ENCODE measurements at places on chromosomes 1 and 21.

GRCh38 chr1:34597877-34598514 is 156.9 kb upstream of the GJB5 start:
- peak; percentile 21 for DNase-seq

GRCh38 chr1:27726173-27727044 is 648 bp downstream of the FAM76A start:
- no peak for DNase-seq

- no peak for DNase-seq
Measured at GRCh38 chr21:18931237-18931636, 527.7 kb upstream of the TMPRSS15 start.

GRCh38 chr1:208237241-208237640 is 6.9 kb downstream of the PLXNA2 start:
- no peak for DNase-seq

GRCh38 chr1:90613371-90613770 is 103.7 kb downstream of the BARHL2 start:
- no peak for DNase-seq

DNA sequence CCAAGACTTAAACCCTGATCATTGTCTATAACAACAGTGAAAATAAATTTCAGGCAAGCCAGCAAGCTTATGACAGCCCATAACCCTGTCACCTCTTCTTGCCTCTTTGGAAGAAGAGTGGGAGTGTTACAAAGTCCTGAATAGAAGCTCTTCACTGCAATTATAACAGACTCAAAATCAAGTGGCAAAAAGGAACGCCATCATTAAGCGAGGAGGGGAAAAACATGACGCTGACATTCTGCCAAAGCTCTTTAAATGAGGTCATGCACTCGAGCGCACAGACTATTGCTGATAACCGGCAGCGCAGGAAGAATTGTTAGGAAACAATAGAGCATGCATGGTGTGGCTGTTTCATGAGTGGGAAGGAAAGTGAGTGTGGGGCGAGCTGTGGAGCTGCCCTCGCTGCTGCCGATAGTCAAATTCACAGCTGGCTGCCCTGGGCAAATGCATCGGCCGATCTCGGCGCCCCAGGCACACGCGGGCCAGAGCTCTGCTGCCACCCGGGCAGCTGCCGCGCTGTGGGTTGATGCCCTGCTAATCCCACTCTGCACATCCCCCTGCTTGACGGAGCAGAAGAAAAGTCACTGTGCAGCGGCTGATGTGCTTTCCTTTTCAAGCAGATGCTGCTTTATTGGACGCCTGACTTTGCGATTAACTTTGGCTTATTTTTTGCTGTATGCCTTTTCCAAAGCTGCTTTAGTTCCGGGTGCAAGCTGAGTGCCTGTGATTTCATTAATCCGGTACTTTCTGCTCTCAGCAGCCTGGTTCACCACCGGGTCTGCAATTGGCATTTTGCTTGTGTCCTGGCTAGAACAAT is 102.4 kb upstream of the ST6GALNAC5 start:
- no peak for DNase-seq

DNA sequence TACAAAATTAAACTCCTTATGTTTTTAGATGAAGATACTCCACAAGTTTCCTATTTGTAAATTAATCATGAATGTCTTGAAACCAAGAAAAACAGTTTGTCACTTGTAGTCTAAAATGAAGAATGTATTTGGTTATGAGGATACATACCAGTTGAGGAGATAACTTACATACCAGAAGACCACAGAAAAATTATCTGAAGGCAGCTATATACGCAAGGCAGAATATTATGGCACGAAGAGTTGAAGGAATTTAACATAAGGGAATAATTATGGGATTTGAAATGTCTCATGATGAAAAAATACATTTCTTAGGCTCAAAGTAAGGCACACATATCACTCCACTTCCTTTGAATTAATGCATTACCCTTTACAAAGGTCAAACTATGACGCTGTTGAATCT is 73.3 kb downstream of the IFI44 start:
- DNase-seq: peak; percentile 77

DNA sequence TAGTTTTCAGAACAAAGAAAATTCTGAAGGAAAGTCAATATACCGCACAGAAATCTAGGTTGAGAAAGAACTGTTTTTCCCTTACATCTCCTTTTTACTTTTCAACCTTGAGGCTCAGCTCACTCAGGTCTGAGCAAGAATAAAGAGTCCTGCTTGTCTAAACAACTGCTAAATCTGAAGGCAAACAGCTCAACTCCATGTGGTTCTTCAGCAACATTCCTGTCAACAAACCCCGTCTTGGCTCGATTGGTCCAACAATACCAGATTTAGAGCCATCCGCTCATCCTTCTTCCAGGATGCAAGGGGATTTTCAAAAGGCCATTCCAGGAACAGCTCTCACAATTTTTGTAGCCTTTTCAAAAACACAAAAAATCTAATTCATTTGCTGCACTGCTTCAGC is 119.8 kb downstream of the HLCS start:
- DNase-seq: no peak

- DNase-seq: no peak
Measured at GRCh38 chr1:16607433-16607851, 5.9 kb downstream of the NBPF1 start.

GRCh38 chr1:99818063-99818699 is 32.0 kb upstream of the AGL start:
- peak; percentile 33 for DNase-seq

- DNase-seq: no peak
Measured at GRCh38 chr1:207428783-207429182, 25.3 kb upstream of the CR2 start.

DNA sequence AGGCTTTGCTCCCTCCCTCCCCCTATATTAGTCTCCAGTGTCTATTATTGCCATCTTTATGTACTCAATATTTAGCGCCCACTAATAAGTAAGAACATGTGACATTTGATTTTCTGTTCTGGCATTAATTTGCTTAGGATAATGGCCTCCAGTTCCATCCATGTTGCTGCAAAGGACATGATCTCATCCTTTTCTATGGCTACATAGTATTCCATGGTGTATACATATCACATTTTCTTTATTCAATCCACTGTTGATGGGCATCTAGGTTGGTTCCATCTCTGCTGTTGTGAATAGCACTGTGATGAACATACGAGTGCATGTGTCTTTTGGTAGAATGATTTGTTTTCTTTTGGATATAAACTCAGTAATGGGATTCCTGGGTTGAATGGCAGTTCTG is 61.3 kb downstream of the SH3GLB1 start:
- DNase-seq: no peak

DNA sequence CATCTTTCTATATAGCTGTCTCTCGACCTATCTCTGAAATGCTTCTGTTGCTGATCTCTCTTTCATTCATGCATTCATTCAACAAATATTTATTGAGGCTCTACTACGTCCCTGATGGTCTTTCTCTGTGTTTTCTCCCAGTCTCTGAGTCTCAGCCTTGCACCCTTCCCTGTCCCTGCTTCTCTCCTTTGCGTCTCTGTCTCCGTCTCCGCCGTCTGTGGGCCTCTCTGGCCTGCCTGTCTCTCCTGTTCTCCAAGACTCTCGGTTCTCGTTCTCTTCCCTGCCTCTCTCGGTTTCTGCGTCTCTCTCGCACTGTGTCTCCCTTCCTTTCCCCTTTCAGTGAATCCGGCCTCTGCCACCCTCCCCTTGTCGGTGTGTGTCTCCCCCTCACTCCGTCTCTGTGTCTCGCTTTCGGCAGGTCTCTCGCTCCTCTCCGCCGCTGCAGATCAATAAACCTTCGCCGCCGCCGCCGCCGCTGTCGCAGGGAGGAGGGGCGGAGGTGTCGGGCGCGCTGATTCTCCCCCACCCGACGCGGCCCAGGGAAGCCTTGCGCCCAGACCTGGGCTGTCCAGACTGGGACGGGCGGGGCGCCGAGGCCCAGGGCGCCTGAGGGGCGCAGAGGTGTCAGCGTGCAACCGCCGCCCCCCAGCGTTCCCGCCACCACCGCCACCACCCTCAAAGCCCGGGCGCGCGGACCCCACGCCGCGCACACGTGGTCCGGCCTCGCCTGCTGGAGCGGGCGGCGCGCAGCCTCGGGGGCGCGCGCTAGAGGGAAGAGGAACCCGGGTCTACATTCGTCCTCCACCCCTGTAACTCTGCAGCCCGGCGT is 3.0 kb downstream of the EFNA3 start:
- no peak for DNase-seq

GRCh38 chr1:179663810-179664209 is 72.2 kb downstream of the TDRD5 start:
- no peak for DNase-seq

- DNase-seq: peak; percentile 99
Measured at GRCh38 chr1:178238722-178239510, 145.0 kb downstream of the RASAL2 start.

DNA sequence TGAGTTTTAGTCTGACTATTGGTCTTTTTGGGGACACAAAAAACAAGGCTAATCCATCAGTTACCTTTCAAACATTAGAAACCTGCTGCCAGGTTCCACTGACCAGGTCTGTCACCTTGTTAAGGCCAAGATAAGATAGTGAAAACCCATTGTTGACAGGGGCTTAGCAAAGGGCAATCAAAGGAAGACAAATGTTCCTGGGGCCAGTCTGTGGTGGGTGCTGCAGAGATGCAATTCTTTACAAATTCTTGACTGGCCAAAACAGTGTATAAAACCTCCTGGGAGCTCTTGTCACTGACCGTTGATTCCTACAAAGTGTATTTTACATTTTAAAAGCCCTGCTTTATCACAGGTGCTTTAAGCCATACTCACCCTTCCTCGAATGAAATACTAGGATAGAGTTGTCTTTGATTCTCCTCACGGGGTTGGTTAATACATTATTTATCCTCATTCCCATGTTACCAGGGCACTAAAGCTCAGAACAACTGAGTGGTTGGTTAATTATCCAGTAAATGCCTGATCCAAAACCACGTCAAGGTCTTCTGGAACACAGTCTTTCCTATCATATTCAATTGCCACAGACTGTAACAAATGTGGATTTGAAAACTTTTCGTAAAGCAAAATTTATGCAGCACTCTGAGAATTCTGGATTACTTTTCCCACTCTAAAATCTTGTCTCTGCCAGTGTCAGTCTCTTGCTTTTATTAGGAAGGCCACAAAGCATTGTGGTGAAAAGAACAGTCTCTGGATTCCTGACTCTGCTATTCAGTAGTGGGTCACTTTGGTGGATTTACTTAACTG is 77.2 kb downstream of the NRIP1 start:
- no peak for DNase-seq

DNA sequence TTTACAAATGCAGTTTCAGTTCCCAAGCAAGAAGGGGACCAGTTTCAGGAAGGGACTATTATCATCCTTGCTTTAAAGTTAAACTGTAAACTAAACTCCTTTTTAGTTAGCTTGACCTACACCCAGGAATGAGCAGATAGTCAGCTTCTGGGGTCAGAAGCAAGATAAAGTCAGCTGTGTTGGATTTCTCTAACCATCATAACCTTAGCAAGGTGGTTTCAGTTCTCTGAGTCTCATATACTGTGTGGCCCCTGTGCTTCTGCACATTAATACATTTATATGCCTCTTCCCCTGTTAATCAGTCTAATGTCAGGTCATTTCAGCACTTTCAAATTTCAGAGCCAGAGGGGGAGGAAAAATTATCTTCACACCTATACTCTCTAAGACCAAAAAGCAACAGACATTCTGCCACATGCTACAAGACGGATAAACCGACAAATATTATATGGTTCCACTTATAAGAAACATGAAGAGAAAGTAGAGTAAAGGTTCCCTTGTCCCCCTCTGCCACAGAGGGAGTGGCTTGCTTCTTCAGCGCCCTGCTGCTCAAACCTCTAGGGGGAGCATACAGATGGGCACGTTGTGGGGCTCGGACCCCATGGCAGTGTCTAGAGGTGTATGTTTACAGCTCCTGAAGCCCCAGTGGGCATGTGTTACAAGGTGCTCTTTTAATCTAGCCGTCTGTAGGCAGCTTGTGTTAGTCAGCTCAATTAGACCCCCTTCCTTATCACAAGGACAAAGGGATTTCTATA is 89.1 kb downstream of the SMYD3 start:
- no peak for DNase-seq

DNA sequence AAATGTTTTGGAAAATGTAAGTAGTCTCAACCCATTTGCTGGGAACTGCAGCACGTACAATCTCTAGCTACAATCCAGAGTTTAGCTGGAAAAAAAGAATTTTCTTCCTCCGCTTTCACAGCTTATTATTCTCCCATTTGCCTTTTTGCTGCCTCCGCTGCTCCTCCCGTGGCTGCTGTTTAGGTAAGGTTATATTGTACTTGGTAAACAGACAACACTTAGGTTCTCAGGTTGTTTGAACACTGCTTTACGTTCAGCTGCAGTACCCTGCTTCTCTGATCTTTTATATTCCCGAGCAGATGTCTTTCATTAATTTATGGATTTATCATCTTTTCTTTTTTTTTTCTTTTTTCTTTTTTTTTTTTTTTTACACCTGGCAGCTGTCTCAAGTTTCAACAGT is 14.3 kb downstream of the PROX1 start:
- no peak for DNase-seq

DNA sequence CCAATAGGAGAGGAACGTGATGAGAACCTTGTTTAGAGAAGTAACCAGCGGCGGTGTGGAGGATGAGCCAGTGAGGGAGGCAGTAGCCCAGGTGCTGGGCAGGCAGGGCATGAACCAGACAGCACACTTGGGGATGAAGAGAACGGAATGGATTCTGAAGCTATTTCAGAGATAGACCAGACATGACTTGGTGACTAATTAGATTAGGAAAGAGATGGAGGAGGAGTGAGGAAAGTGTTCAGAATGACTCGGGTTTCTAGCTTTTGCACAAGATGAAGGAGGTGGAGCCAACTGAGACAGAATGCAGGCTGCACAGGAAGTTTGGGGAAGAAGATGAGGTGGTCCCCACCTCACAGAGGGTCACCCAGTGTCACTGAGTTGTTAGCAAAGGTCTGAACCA is 5.1 kb downstream of the PEF1 start:
- DNase-seq: peak; percentile 44

DNA sequence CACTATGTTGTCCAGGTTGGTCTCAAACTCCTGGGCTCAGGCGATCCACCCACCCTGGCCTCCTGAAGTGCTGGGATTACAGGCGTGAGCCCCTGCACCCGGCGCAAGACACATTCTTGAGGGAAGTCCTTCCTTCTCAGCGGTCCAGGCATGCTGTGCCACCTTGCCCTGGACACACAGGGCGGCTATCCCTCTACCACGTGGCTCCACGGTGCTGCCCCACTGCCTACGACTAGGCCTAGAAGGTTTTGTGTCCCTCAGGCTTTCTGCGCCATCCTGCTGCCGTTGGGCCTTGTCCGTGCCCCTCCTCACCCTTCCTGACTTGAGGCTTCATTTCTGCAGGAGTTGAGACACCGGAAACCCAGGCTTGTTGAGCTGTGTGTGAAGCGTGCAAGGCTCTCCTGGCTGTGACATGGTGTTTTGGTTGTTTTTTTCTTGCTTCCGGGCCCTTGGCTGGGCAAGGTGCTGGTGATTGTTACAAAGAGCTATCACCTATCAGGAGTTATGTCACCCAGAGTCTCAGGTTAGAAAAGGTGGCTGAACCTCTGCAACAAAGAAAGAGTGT is 13.9 kb downstream of the C1orf174 start:
- DNase-seq: no peak
